Activated CD8-positive, alpha-beta T cell treated with anti-CD3 and anti-CD28 coated beads for 36 hours (primary cell): ENCODE measurements at places on chromosomes 4 and X.

DNA sequence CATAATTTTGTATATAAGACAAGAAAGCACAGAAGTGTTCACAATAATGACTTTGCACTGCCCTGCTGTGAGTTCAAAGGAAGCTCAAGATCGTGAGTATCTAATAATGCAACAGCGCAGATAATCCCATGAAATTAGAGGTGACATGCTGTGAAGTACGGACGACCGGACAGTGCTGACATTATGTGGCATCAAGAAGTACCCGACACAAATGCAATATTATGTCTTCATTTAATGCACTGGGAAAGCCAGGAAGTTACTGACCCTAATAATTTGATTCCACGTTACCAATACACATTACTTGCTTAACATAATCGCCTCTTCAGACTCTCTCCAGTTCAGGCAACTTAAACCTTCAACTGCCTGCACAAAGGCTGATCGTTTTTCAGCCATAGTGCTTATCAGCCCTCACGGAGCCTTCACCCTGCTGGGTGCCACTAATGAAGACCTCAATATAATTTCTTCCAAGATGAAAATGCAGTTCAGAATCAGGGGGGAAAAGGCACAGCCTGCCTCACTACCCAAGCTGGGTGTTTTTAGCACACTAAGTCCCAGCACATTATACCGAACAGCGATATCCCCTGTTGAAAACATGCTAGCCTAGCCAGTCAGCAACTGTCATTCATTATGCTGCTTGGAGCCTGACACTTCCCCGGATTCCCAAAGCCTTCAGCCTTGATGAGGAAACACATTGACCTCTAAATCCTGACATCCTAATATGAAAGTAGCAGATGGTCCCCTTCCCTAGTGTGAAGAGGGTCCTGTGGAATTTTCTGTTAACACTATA lies 56.1 kb downstream of the SLC7A11 start:
- DNase-seq: no peak

GRCh38 chr4:106371161-106371560 lies 2.6 kb upstream of the GIMD1 start:
- DNase-seq: no peak

DNA sequence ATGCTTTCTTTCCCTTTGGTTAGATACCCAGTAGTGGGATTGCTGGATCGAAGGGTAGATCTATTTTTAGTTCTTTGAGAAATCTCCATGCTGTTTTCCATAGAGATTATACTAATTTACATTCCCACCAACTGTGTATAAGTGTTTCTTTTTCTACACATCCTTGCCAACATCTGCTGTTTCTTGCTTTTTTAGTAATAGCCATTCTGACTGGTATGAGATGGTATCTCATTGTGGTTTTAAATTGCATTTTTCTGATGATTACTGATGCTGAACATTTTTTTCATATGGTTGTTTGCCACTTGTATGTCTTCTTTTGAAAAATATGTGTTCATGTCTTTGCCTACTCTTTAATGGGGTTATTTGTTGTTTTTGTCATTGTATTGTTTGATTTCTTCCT lies 6.6 kb upstream of the AGA start:
- DNase-seq: no peak

GRCh38 chr4:176320976-176321361 lies 1.2 kb downstream of the SPCS3 start:
- no peak for DNase-seq

GRCh38 chr4:53015681-53016080 lies 153.6 kb downstream of the RASL11B start:
- DNase-seq: peak; percentile 49
